Amygdala (tissue), 56 donors: ENCODE measurements at places on chromosomes 16 and 17.

DNA sequence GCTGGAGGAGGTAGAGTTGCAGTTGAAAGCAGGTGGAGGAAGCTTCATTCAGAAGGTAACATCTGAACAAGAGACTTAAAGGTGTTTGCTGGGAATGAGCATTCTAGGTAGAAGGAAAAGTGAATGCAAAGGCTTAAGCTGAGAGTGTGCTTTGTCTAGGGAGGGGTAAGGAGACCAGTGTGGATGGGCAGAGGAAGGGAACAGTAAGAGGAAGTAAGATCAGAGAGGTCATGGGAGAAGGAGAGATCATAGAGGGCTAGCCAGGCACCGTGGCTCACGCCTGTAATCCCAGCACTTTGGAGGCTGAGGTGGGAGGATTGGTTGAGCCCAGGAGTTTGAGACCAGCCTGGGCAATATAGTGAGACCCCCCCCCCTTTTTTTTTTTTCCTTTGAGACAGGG is 3.3 kb downstream of the STX4 start:
- DNase-seq = no peak

- DNase-seq = no peak
Observed at GRCh38 chr16:53429221-53429943, 4.9 kb upstream of the RBL2 start.

- no peak for DNase-seq
Observed at GRCh38 chr17:57257895-57258851, 1.9 kb downstream of the MSI2 start.

GRCh38 chr17:48202959-48203358 is 95.4 kb downstream of the SNX11 start:
- DNase-seq = no peak

GRCh38 chr16:23258919-23259237 is 43.2 kb upstream of the SCNN1B start:
- DNase-seq = no peak

DNA sequence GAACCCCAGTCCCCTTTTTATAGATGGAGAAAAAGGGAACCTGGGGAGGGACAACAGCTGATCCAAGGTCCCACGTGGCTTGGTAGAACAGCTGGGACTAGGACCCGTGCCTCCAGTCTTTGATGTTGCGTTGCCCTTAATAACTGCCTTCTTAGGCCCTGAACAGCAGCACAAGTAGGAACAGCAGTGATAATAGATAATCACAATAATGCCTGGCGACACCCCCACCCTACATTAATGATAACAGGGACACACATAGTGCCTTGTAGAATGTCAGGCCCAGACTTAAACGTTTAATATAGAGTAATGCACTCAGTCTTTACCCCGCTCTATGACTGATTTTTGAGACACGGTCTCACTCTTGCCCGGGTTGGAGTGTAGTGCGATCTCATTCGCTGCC is 96.4 kb downstream of the ABCC6 start:
- no peak for DNase-seq

- DNase-seq = no peak
Observed at GRCh38 chr17:27445971-27446370, 10.3 kb upstream of the KSR1 start.

DNA sequence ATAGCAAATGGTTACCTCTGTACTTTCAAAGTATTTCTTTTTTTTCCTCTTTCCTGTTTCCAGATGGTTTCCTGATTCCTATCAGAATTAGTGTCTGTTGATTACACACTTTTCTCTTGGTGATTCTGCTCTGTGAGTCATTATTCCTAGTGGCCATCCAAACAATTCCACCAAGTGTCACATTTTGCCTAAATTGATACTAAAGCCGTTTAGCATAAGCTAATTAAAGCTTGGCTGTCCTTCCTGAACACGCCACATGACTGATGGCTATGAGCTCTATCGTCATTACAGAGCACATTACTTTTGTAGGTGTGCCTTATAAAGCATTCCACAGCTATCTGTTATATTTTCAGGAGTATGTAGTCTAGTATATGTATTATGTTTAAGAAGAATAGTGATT is 671.2 kb downstream of the CDH8 start:
- no peak for DNase-seq

- DNase-seq = no peak
Observed at GRCh38 chr16:57635266-57636097, 7.1 kb downstream of the ADGRG1 start.

GRCh38 chr17:74082886-74083285 is 120.6 kb upstream of the RPL38 start:
- no peak for DNase-seq

- no peak for DNase-seq
Observed at GRCh38 chr17:52212851-52213250, 54.3 kb upstream of the CA10 start.

- no peak for DNase-seq
Observed at GRCh38 chr17:32903774-32904673, 23.9 kb upstream of the TMEM98 start.

GRCh38 chr16:73171901-73172240 is 123.9 kb upstream of the ZFHX3 start:
- no peak for DNase-seq

- no peak for DNase-seq
Observed at GRCh38 chr17:74690409-74690825, 22.3 kb downstream of the CD300LF start.

DNA sequence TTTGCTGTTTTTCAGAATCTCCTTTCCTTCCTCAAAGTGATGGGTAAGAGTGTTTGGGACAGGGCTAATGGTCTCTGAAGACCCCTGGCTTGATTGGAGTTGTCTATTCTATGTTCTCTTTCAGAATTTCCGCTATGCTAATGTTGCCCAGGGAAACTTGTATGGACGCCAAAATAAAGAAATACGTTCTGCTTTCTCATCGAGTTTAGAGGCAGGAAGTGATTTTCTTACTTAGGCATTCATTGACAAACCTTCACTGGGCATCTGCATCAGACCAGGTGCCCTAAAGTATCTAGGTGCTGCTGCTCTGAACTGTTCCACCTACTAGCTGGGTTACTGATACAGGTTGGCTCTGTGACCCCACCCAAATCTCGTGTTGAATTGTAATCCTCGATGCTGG is 787.9 kb upstream of the EEF2KMT start:
- DNase-seq = no peak

DNA sequence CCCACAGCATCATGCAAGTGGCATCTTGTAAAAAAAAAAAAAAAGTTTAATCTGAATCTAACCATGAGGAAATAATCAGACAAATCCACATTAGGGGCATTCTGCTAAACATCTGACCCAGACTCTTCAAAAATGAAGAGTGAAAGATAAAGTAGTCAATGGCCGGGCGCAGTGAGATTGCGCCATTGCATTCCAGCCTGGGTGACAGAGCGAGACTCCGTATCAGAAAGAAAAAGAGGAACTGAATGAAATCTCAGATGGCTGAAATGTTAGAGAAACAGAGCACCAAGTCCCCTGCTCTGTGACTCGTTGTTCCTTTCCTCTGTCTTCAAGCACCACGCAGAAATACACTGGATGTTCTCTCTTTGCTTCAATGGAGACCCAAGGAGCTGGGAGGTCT is 12.7 kb upstream of the RNF135 start:
- no peak for DNase-seq

GRCh38 chr17:49777563-49777962 is 10.9 kb upstream of the KAT7 start:
- DNase-seq = no peak

DNA sequence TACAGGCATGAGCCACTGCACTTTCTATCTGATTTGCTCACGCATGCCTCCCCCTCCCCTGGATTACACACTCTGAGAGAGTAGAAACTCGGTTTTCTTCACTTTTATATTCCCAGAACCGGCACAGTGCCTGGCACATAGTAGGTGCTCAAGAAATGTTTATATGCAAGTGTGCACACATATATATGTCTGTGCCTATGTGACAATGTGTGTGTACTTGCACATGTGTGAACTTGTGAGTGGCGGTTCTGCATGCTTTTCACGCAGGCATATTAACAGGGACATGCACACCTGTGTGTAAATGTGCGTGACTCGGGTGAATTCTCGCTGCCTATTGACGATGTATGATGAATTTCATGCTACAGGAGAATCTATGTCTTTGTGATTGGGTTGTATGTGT is 22.1 kb upstream of the IL21R start:
- DNase-seq = no peak

- DNase-seq = no peak
Observed at GRCh38 chr16:28473714-28474265, 1.7 kb upstream of the NPIPB7 start.

GRCh38 chr17:14805348-14805747 is 459.8 kb downstream of the PMP22 start:
- DNase-seq = no peak

DNA sequence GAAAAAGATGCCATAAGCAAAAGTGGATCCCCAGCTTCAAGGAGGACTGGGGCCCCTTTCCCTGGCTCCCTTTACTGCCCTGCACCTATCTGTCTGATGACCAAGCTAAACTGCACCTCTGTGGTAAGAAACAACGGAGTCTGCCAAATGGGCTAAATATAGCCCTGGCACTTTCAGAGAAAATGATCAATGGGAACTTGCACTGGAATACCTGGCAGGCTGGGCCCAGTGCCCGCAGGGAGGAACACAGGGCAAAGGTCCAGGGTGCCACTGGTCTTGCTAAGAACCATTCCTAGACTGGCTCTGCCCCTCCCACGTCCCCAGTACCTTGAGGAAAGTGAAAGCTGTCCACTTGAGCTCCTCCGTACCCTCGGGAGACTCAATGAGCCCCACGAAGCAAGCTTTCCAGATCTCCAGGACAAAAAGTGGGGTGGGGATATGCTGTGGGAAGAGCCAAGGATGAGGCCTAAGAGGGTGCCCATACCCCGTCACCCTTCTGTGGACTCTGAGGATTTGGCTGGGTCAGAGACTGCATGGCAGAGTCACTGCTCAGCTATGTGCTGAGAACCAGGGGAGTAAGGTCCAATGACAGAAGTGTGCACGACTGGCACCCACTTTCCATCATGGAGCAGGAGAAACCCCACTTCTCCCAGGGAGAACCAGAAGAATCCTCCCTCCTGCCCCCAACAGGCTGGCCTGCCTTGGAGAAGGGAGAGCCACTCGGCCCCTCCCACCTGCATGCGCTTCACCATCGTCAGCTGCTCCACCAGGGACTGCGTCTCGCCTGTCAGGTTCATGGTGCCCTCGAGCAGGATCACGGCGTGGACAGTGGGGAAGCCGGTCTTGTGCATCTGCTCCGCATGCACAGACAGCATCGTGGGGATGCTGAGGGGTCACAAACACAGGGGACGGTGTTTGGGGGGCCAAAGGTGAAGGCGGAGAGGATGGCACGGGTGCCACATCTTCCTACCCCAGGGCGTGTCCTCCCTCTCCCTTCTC is 17.4 kb downstream of the CSF3 start:
- no peak for DNase-seq

DNA sequence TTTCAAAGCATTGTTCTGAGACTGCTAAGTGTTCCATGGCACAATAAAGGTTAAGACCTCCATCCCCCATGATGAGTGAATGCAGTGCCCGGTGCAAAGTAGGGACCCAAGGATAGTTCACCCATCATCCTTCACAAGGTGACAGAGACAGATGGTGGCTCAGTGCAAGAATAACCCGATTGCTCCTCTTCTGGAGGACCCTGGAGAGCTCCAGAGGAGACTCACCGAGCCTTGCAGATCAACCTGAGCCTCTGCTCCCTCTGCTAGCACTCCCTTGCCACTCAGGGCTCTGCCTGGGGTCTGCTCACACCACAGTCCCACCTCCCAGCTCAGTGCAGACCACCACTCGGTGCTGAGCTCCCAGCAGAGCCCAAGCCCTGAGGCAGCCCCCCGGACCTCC is 49.3 kb downstream of the C16orf78 start:
- no peak for DNase-seq

- no peak for DNase-seq
Observed at GRCh38 chr17:50872710-50873424, 6.7 kb upstream of the TOB1 start.

- DNase-seq = peak; percentile 11
Observed at GRCh38 chr17:17463821-17464220, 13.0 kb upstream of the MED9 start.

DNA sequence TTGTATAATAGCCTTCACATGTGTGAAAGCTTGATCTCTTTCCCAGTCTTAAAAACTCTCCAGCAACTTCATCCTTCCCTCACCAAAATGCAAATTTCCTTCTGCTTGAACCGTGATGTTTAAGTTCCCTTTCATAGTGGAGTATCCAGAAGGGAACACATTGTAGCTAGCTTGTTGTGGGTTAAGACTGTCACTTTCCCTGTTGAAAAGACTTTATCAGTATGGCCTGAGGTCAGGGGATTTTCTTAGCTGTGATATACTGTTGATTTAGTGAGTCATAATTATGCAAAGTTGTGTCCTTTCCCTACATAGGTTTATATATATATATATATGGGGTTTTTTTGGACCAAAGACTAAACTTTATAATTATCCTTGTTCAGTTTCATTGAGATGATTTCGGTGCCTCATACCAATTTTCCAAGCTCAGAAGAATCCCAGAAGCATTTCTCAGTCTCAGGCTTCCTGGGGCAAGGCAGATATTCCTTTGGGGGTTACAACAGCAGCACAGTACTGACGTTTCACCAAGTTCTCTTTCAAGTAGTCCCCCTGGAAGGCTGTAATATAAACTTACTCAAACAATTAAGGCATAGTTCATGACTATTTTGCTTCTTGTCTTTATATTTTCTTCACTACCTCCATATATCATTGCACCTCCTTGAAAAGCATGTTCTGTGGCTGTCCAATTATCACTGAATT is 35.7 kb downstream of the ESRP2 start:
- no peak for DNase-seq

- DNase-seq = no peak
Observed at GRCh38 chr16:84610376-84610775, 7.5 kb downstream of the COTL1 start.

- DNase-seq = no peak
Observed at GRCh38 chr16:4603624-4604170, 11.0 kb downstream of the UBALD1 start.

GRCh38 chr16:48381201-48381600 is 4.0 kb downstream of the SIAH1 start:
- DNase-seq = no peak

GRCh38 chr17:51638971-51639370 is 378.6 kb downstream of the UTP18 start:
- no peak for DNase-seq

DNA sequence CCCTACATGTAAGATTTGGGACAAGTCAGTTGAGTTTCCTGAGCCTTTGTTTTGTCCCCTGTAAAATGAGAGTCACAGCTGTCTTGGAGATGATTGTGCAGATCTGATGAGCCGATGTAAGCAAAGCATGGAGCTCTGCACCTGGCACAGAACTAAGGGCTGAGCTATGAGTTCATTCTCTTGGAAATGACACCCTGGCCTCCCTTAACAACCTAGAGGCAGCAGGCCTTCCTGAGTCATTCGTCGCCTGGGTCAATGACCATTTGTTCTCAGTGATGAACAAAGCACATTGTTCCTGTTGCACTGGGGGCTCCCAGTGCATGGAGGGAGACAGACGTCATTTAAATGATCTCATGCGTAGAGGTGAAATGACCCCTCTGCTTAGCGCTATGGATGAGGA is 62.8 kb upstream of the GCSH start:
- peak; percentile 46 for DNase-seq

- DNase-seq = no peak
Observed at GRCh38 chr17:73201215-73202069, 8.6 kb downstream of the COG1 start.
